ENCODE measurements at places on chromosomes 7 and 10.

DNA sequence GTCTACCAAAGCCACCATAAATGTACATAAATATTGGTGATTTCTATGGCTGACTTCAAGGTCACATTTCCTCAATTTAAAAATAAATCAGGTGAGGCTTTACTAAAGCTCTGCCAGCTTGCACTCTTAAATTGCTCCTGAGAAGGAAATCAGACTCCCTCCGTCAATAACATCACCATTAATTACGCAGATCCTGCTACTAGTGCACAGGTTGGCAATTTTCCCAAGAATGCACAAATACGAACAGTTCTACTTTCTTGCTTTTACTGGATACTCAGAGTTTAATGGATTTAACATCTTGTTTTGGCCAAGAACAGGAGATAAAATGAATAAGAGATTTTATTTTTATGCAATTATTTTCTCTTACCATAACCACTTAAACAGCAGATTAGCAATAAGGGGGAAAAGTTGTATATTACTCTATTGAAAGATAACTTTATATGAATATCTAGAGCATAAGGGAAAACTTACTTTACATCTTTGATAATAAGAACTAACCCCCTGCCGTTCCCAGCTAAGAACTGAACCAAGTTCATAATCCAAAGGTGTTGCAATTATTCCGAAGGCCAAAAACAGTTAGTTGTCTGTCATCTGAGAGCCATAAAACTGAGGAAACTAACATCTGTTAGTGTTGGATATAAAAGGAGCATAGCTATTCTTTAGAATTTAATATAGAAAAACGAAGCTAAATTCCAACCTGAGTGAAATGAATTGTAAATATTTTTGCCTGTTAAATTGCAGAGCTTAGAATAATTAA is 140.5 kb downstream of the TWIST1 start:
- no peak for DNase-seq

- no peak for DNase-seq
Measured at GRCh38 chr10:7085147-7085912, 325.5 kb downstream of the SFMBT2 start.

DNA sequence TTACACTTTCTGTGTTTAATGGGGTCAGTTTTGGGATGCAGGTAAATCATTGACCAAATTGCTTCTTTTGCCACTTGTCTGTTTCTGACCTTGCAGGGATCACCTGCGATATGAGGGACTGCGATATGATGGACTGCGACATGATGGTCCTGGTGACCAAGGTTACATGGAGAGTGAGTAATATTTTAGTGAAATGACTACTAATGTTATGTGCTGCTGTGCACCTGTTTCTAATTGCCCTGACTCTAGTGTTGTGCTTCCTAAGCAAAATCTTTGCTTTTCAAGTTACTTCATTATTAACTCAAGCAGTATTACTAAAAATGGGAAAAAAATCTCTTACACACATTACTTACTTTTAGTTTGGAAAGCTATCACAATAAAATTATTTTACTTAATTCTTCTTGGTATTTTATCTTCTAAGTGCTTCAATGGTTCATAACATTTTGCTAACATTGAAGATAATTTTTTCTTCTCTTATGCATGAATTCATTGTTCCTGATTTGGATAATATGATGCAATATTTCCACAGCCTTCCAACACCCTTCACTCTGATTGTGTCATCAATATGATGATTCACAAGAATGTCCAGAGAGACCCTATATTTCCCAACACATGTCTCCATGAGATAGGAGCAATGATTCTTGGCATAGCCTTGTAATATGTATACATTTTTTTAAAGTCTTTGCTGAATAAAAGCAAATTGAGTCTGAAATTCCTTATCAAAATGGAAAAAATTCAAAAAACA is 306.2 kb upstream of the AKR1E2 start:
- no peak for DNase-seq

DNA sequence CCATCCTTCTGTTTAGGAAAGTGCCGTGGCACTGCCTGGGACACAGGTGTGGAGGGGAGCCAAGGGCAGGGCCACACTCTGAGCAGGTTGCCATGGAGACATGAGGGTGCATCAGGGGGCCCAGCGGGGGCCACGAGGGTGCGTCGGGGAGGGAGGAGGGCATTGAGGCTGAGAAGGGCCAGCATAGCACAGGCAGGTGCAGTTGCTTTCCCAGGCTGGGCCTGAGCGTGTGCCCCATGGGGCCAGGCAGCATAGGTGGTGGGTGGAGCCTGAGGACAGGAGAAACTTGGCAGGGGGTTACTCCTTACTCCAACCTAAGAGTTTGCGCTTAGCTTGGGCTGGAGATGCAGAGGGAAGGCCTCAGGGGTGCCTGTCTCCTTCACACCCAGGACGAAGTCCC is 15.2 kb downstream of the YKT6 start:
- no peak for DNase-seq

GRCh38 chr10:100939763-100940344 is 27.1 kb downstream of the SLF2 start:
- DNase-seq = no peak

DNA sequence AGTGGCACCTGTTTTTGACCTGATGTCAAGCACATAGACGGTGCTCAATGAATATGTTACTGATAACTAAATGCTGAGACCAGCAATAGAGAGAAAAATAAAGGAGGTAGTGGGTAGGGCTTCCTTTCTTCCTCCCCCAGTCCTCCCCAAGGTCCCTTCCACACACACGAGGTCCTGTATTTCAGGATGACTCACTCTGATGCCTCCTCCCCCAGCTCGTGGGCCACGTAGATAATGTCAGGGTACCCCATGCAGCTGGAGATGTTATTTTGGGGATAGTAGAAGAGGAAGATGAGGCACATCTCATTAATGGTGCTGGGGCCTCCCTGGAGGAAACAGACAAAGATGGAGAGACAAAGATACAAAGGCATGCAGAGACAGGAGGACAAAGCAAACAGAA is 17.3 kb downstream of the PRSS58 start:
- DNase-seq = no peak
